ENCODE measurements at places on chromosomes 12 and 14.
A peak's percentile ranks its signal among the peaks of the same experiment; 100 is the strongest.

- peak; percentile 54 for DNase-seq
Observed at GRCh38 chr12:60240891-60241290, 645.1 kb downstream of the SLC16A7 start.

DNA sequence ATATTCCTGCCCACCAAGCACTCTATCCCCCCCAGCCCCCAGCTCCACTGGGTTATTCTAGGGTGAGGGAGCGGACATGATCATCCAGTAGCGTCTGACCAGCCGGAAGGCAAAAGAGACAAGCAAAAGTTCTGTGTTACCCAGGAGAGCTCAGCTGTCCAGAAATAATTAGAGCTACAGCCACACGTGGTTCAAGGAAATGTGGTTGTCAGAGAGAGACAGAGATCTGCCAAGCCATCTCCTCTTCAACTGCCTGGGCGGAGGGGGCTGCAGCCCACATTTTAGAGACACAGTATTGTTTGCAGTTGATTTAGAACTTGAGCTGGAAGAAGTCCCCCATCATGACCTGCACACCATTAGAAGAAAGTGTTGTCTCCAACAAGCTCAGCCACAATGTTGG is 30.4 kb downstream of the DAO start:
- DNase-seq: no peak

DNA sequence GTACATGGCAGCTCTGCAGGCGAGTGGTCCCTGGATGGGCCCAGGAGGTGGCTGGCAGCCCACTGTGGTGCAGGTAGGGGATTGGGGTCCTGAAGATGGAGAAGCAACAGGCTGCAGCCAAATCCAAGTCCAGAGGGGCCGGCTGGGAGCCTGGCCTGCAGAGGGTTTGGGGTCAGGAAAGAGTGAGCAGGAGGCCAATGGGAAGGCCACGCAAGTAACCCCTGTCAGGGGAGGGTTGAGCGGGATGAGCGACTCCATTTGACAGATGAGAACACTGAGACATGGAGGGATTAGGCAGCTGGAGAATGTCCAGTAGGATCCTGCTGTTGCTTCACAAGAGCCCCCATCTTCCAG is 136.0 kb downstream of the BCL11B start:
- no peak for DNase-seq

DNA sequence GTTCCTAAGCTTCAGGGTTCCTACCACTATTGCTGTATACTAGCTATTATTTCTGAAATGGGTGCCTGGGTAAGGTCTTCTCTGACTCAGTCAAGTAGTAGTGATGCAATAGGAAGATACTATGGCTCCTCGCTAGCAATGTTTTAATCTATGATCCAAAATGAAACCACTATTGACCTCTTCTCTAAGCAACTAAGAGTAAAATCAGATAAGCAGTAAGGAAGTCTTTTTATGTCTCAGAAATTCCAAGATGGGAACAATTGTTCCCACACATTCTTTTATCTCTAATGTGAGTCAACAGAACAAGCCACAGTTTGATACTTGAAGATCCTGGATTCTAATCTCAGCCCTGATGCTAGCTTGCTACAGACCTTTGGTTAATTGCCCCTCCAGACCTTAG is 45.1 kb downstream of the AREL1 start:
- peak; percentile 54 for DNase-seq

DNA sequence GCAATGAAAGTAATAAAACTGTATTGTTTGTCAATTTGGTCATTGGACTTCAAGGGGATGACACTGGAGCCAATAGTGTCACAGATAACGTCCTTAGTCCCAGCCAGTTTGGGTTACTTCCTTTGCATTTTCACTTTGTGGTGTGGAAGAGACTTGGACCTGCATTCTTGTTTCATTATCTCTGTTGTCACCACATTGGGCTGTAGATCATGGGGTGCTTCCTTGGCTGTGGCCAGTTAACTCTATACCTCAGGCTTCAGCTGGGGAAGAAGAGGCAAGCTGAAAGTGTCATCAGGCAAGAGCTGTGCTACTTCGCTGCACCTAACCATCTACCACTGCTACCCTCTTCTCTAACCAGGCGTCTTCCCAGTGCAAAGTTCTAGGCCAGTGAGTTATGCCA is 15.1 kb upstream of the CISTR start:
- DNase-seq: peak; percentile 34

DNA sequence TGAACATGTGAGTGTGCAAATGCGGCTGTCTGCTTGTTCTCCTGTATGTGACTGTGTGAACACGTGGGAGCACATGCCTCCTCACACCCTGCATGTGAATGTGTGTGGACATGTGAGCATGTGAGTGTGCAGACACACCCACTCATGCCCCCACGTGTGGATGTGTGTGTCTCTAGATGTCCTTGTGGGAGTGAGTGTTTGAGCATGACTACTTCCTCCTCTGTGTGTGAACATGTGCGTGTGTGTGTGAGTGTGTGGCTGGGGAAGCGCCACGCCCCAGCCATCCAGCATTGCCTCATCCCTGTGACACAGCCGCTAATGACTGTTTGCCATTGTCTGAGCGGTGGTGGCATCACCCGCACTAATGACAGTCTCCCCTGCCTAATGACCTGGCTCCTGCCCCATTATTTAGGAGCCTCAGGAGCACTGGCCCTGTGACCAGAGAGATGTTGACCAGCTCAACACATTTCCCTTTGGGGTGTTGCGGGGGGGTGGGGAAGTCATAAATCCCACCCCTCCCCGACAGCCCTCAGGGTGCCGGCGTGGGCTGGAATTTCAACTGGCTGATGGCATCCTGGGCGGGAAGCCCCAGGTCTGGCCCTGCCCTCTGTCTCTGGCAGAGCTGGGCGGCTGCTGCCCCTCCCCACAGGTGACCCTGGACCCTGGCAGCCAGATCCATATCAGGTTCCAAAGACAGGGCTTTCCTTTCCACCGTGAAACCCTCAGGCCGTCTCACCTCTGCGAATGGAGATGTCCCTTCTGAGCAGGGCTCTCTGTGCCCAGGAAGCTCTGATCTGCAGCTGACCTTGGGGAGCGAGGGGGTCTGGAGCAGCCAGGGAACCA is 11.5 kb upstream of the KRT80 start:
- DNase-seq: peak; percentile 91

Data from fibroblast of skin of right quadriceps (primary cell).